ENCODE measurements at places on chromosomes 6 and 20.
A peak's percentile ranks its signal among the peaks of the same experiment; 100 is the strongest.

DNA sequence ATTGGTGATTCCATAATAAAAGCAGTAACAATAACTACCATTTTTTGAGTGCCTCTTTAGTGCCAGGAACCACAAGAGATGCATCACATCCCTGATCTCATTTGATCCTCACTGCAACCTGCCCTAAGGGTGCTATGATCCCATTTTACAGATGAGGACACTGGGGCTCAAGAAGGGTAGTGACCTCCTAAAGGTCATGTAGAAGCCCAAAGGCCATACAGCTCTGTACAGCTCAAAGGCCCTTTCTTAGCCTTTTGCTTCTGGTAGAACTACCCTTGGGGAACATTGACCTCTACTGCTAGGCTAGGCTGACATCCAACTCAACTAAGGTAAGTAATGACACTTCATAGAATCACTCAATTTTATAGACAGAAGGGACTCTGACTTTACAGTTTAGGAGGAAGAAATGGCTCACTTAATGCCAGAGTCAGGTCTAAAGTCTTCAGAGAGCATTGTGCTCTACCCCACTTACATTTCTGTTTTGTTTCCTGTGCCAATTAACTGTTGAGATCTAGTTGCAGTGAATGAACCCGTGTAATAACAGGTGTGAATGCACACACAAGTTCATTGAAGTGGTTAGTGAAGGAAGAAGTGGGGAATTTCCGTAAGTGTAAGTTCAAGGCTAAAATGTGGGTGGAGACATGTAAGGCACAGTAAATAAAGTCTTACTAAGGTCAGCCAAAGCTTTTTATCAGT is 10.7 kb downstream of the SLC9A8 start:
- DNase-seq = peak; percentile 79

- DNase-seq = no peak
Measured at GRCh38 chr6:20234136-20234535, 21.9 kb upstream of the MBOAT1 start.

- DNase-seq = no peak
Measured at GRCh38 chr6:2763345-2763841, 1.8 kb upstream of the WRNIP1 start.

- DNase-seq = no peak
Measured at GRCh38 chr20:33609504-33609903, 52.6 kb upstream of the C20orf144 start.

GRCh38 chr20:30892541-30893345 is 364.7 kb upstream of the DEFB115 start:
- no peak for DNase-seq

GRCh38 chr6:155635416-155635815 is 179.8 kb upstream of the NOX3 start:
- DNase-seq = no peak

DNA sequence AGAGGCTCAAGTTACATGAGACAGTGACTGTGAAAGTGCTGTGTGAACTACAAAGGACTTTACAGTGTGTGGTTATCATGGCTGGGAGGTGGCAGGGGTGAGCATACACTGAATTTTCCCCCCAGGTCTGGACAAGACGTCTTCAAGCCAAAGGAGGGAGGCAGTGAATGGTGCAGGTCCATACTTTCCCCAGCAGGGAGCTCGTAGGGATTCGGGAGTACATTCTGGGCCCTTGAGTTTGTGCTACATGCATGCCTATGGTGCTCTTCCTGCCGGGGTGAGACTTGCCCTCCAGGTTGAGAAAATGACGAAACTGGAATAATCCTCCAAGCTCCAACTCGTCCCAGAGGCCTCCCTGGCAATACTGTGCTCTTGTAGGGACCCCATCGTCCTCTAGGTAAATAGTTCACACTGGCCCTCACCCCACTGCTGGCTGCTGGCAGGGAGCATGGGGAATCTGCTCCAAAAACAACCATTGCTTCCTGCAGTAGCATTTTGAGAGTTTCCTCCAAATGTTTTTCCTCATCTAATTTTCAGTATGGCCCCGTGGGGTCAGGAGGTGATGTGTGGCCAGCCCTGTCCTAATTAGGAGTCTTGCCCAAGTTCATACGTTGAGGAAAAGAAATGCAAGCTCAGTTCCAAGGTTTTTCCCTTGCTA is 57.6 kb downstream of the ZNF831 start:
- DNase-seq = no peak

DNA sequence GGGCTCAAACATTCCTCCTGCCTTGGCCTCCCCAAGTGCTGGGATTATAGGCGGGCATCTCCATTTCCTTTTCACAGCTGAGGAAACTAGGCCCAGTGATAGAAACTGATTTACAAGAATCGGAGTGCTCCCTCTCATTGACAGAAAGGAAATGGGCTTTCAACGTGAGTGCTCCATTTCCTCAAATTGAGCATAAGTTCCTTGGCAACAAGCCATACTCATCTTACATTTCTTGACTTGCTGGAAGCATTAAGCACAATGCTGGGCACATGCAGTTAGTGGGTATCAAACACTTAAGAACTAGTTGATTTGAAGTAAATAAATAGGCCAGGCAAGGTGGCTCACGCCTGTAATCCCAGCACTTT is 54.7 kb downstream of the FGD2 start:
- no peak for DNase-seq

GRCh38 chr6:148947621-148948444 is 201.0 kb downstream of the UST start:
- peak; percentile 73 for DNase-seq

GRCh38 chr20:33231237-33231636 is 4.6 kb upstream of the BPIFA1 start:
- DNase-seq = no peak

GRCh38 chr6:10300071-10300470 is 114.8 kb downstream of the TFAP2A start:
- DNase-seq = no peak

GRCh38 chr6:134809130-134809529 is 140.8 kb downstream of the ALDH8A1 start:
- no peak for DNase-seq

DNA sequence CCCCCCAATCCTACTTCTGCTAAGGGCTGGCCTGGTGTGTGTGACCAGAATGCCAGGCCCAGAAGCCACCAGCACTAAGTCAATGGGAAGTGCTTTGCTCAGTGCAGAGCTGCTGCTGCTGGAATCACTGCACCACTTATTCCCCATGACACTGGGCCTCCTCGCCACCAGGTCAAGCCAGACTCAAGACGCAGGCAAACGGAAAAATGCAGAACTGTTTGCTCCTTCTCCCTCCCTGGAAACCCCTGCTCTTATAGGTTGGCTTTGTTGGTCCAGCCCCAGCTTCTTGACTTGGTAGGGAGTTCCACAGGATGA is 121.9 kb downstream of the PHACTR3 start:
- no peak for DNase-seq

- peak; percentile 46 for DNase-seq
Measured at GRCh38 chr20:62642666-62643520, 590 bp downstream of the SLCO4A1 start.

DNA sequence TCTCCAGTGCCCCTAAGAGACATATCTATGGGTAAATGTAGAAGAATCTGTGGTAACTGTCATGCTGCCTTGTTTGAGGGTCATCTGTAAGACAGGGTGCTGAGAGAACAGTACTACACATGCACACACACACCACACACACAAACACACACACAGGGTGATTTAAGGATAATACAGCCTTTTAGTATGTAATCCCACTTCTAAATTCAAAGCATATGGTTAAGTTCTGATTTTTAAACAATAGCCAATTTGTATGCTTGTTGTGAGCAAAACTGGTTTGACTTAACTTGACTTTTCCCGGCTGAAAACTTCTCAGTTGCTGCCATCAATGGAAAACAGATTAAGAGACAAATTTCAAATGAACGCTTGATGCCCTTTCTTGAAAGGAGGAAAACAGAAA is 241.8 kb downstream of the ADGRG6 start:
- DNase-seq = no peak

Data from CD4-positive, alpha-beta T cell treated with Interleukin-4 for 4 hours (primary cell).